ENCODE measurements at places on chromosomes 2 and 18. TPM values are rescaled to one million over a fixed set of nuclear protein-coding genes. Genes with fewer than 3 reads are reported as not detected.

GRCh38 chr2:42941633-42942176 is 149.3 kb upstream of the HAAO start:
- no peak overlapping the region for H3K4me3 ChIP-seq
- H3K36me3 ChIP-seq, result no peaks in the 10 kb centered on the region
- no peak for DNase-seq

GRCh38 chr18:55013685-55014084 is 54.4 kb upstream of the CCDC68 start:
- no peak for DNase-seq

DNA sequence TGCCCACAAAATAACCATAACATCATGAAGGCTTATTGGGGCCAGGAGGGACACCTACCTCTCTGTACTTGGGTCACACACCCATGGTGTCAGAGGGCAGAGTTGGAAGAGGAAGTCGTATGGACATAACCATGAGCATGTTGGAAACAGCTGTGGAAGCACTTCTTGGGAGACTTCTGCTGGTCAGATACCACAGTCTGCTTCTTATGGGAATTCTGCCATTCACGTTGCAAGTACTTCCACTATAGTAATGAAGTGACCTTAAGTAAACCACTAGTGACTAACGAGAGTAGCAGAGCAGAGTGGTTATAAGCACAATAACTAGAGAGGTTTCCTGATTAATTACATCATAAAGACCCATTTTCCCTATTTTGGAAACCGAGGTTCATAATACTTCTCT is 61.1 kb upstream of the TFPI start:
- H3K27ac ChIP-seq, result no peak overlapping the region
- H3K27me3 ChIP-seq, result no peaks in the 10 kb centered on the region
- H3K36me3 ChIP-seq, result no peaks in the 10 kb centered on the region
- H3K4me1 ChIP-seq, result no peaks in the 10 kb centered on the region
- H3K4me3 ChIP-seq, result no peak overlapping the region
- DNase-seq, result no peak

GRCh38 chr2:66531567-66531966 is 96.6 kb downstream of the MEIS1 start:
- H3K4me3 ChIP-seq, result no peak overlapping the region
- peaks cover 29% of the 10 kb centered on the region for H3K4me1 ChIP-seq
- no peak overlapping the region for H3K27ac ChIP-seq
- H3K36me3 ChIP-seq, result no peaks in the 10 kb centered on the region

DNA sequence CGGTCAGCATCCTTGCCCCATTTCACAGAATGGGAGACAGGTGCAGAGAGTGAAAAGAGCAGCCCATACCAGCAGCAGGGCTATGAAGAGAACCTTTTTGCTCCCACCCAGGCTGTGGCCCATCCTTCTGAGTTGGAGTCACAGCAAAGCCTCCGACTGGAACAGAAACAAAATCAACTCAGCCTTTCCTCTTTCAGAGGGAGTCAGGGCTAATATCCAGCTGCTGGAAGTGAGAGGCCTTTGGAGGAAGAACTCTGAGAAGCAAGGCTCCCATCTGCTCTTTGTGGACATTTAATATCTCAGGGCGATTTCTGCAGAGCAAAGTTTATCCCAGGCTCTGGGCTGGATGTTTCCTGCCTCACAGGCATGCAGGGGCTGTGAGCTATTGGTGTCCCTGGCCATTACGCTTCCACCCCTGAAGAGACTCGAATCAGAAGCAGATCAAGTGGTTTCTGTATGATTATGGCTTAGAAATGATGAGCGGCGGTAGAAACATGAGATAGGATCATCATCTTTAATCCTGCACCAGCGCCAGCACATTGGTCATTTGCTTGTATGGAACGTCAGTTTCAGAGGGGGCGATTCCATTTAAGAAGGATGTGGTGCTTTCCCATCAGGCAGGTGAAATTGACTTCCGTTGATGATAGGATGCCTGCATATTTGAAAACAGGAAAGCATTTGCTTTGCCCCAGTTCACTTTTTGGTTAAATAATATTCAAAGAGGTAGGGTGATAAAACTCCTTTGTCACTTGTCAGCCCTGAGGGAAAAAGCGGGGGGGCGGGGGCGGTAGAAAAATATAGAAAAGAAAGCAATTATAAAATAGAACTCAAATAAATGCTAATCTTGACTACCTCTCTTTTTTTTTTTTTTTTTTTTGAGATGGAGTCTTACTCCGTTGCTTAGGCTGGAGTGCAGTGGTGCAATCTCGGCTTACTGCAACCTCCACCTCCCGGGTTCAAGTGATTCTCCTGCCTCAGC is 152.4 kb downstream of the LRRC30 start:
- H3K36me3 ChIP-seq, result no peaks in the 10 kb centered on the region
- H3K4me1 ChIP-seq, result no peaks in the 10 kb centered on the region
- DNase-seq, result no peak
- no peak overlapping the region for H3K4me3 ChIP-seq
- H3K27ac ChIP-seq, result no peak overlapping the region

- H3K27me3 ChIP-seq, result no peaks in the 10 kb centered on the region
- no peak for DNase-seq
- no peaks in the 10 kb centered on the region for H3K36me3 ChIP-seq
- no peaks in the 10 kb centered on the region for H3K4me1 ChIP-seq
- H3K4me3 ChIP-seq, result no peak overlapping the region
These were observed 22.3 kb downstream of the INPP1 start for GRCh38 chr2:190365499-190366204.

DNA sequence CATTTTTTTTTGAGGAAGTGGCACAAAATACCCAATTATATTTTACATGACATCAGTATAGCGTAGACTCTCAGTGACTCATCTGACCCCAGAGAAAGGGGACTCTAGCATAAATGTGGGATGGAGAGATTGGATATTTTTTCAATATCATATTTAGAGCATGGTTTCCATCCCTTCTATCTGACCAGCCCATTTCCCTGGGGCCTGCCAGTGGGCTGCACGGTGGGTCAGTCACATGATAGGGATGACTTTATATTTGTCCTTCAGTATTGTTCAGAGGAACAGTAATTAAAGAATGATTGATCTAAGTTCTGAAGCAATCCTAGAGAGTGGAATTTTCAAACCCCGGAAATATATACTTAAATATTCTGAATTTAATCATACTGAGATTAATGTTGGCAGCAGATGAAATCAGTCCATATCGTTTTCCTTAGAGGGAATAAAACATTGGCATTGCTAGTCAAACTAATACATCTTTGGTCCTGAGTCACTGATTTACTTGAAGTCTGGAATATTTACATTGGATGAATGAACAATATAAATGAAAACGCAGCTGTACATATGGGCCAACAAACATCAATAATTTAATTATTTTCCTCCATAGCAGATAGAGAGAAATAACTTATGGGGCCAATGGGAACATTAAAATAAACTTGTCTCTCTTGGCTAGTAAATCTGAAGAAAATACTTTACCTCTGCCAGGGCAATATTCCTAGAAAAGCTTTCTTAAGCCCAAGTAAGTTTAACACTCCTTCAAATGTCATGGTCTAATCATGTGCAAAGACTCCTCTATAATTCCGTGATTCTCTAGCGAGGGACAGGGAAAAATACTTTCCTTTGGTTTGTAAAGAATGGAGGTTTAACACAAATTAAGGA is 563.6 kb upstream of the PKDCC start:
- no peak for DNase-seq
- no peak overlapping the region for H3K4me3 ChIP-seq
- no peaks in the 10 kb centered on the region for H3K36me3 ChIP-seq
- H3K4me1 ChIP-seq, result no peaks in the 10 kb centered on the region
- H3K27me3 ChIP-seq, result no peaks in the 10 kb centered on the region
- H3K27ac ChIP-seq, result no peak overlapping the region

D2HGDH gene
- 35.4 TPM for total RNA-seq

IL36RN gene
- 0.19 TPM for total RNA-seq

HRH4 gene
- not detected for total RNA-seq

TMEM163 gene
- 4.1 TPM for total RNA-seq

DNA sequence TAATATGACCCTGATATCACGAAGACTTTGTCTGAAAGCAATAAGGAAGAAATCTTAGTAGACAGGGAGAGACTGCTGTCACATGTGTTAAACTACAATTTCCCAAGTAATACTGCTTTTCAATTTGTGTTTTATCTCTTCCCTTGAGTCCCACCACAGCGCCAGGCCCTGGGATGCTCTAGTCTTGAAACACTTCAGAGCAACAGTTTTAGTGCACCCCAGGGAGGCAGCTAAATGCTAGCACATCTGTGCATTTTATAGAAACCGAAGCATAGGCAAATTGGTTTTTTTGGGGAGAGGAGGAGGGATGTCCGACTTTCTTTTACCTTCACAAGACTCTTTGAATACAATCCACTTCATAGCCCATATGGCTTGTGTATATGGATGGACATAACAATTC is 550.0 kb upstream of the SYT4 start:
- H3K4me1 ChIP-seq, result no peaks in the 10 kb centered on the region
- H3K27me3 ChIP-seq, result no peaks in the 10 kb centered on the region
- H3K36me3 ChIP-seq, result no peaks in the 10 kb centered on the region
- no peak for DNase-seq
- no peak overlapping the region for H3K4me3 ChIP-seq
- no peak overlapping the region for H3K27ac ChIP-seq

DNA sequence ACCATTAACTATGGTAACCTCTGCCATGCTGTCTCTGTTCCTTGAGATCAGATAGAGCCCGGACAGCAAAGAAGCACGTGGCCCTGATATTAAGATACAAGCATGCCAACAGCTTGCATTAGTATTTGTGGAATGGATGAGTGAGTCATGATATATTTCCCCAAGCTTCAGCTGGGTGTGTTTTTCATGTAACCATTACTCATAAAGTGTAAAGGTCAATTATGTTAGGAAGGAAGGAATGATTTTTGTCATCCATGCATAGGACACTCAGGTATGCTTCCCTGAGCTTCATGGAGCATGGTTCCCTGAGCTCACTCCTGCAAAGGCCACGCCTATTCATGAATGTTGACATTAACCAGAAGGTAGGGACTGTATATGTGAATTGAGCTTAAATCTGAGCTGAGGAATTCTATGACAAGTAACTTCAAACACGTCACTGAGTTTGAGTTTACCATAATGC is 74.6 kb downstream of the ARL4C start:
- H3K4me1 ChIP-seq, result peaks cover 56% of the 10 kb centered on the region
- H3K27me3 ChIP-seq, result no peaks in the 10 kb centered on the region
- H3K27ac ChIP-seq, result peak overlapping the region; percentile 85
- no peak overlapping the region for H3K4me3 ChIP-seq
- H3K36me3 ChIP-seq, result no peaks in the 10 kb centered on the region

RRM2 gene
- total RNA-seq, result 169 TPM

ONECUT2 gene
- 0.28 TPM for total RNA-seq

DNA sequence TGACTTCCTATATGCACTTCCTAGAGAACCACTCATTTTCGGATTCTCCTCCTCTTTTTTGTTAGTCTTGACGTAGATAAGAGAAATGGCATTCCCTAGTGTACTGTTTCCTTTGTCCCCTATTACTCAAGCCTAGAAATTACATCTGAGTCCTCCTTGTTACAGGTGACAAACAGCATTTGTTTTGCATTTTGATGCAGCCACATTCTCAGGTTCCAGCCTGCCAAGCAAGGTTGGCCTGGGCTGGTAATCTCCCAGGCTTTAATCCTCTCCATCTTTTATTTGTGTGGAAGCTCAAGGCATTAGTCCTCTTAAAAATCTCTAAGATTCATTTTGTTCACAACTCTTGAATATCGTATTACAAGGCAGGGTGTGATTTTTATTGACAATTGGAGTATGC is 318.0 kb upstream of the NRP2 start:
- DNase-seq, result no peak
- H3K36me3 ChIP-seq, result no peaks in the 10 kb centered on the region
- peaks cover 57% of the 10 kb centered on the region for H3K4me1 ChIP-seq
- peak overlapping the region; percentile 62 for H3K27ac ChIP-seq
- no peaks in the 10 kb centered on the region for H3K27me3 ChIP-seq
- H3K4me3 ChIP-seq, result no peak overlapping the region

GRCh38 chr2:4693266-4693665 is 989.9 kb downstream of the DCDC2C start:
- H3K4me3 ChIP-seq, result no peak overlapping the region
- DNase-seq, result no peak
- H3K36me3 ChIP-seq, result no peaks in the 10 kb centered on the region
- no peaks in the 10 kb centered on the region for H3K4me1 ChIP-seq

- no peaks in the 10 kb centered on the region for H3K4me1 ChIP-seq
- H3K27ac ChIP-seq, result no peak overlapping the region
- H3K27me3 ChIP-seq, result no peaks in the 10 kb centered on the region
- H3K4me3 ChIP-seq, result no peak overlapping the region
- no peak for DNase-seq
- no peaks in the 10 kb centered on the region for H3K36me3 ChIP-seq
These were observed 152.8 kb upstream of the TMEFF2 start for GRCh38 chr2:192347542-192347941.

- no peak overlapping the region for H3K4me3 ChIP-seq
- H3K36me3 ChIP-seq, result no peaks in the 10 kb centered on the region
- H3K27me3 ChIP-seq, result no peaks in the 10 kb centered on the region
- no peak overlapping the region for H3K27ac ChIP-seq
- H3K4me1 ChIP-seq, result no peaks in the 10 kb centered on the region
These were observed 28.5 kb downstream of the CCDC88A start for GRCh38 chr2:55391155-55391554.

DNA sequence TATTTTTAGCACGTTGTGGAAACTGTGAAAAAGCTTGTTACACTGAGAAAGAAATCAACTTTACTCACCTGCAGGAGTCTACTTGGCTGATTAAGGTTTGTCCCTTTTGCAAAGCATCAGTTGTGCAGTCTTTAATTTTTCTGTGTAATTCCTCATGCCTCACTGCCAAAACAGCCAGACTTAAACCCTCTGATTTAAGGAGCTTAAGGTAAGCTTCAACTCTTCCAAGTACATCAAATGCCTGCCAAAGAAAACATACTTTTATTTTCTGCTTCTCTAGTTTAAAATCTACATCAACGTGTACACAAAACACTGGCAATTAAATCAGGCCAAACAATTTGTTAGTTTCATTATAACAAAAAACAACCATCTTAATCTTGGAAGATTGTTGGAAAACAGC is 98.0 kb upstream of the TTN start:
- H3K36me3 ChIP-seq, result no peaks in the 10 kb centered on the region
- no peaks in the 10 kb centered on the region for H3K4me1 ChIP-seq

CERKL gene
- not detected for total RNA-seq

EMX1 gene
- 3.6 TPM for total RNA-seq

WDPCP gene
- total RNA-seq, result 14.1 TPM

MXD1 gene
- total RNA-seq, result 9.5 TPM

GRCh38 chr2:189142893-189143759 is 36.4 kb downstream of the COL5A2 start:
- DNase-seq, result peak; percentile 75
- H3K36me3 ChIP-seq, result no peaks in the 10 kb centered on the region

DNA sequence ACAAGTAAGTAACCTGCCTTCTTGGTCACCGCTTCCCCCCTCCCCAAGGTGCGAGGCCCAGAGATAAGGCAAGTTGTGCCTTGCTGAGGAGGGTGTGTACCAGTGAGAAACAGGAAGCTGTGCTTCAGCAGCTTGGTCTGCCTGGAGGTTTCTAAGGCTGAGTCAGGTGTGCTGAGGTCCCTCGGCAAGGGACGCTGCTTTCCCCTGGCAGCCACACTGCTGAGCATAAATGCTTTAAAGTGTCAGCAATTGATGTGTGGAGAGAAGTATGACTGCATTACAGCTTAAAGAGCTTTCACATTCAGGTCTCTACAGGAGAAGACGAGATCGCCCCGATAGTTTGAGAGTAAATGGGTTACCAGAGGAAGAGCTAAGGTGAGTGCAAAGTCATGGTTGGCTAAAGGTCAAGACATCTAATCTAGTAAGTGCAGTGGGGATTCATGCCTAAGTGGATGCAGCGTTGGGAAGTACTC is 86.9 kb downstream of the LIMS1 start:
- H3K4me1 ChIP-seq, result peaks cover 21% of the 10 kb centered on the region
- H3K27me3 ChIP-seq, result no peaks in the 10 kb centered on the region
- H3K36me3 ChIP-seq, result no peaks in the 10 kb centered on the region
- DNase-seq, result no peak

- H3K27me3 ChIP-seq, result no peaks in the 10 kb centered on the region
- DNase-seq, result no peak
- no peaks in the 10 kb centered on the region for H3K4me1 ChIP-seq
- no peak overlapping the region for H3K27ac ChIP-seq
These were observed 14.4 kb upstream of the PSMA8 start for GRCh38 chr18:26119246-26119645.

ARHGAP28 gene
- 118 TPM for total RNA-seq

CTAGE1 gene
- total RNA-seq, result not detected
